Activated CD4-positive, alpha-beta T cell treated with anti-CD3 and anti-CD28 coated beads, Interleukin-2, Interleukin-4, amounts not matched to agents 100 ng/mL and 50 ng/mL, durations not matched to agents 16 hours and 8 hours (primary cell): ENCODE measurements at places on chromosomes 3 and 15.

- no peak for DNase-seq
Observed at GRCh38 chr3:146892041-146892440, 286.9 kb upstream of the PLSCR5 start.

GRCh38 chr15:43998607-43999006 lies 171.8 kb downstream of the WDR76 start:
- DNase-seq: no peak

DNA sequence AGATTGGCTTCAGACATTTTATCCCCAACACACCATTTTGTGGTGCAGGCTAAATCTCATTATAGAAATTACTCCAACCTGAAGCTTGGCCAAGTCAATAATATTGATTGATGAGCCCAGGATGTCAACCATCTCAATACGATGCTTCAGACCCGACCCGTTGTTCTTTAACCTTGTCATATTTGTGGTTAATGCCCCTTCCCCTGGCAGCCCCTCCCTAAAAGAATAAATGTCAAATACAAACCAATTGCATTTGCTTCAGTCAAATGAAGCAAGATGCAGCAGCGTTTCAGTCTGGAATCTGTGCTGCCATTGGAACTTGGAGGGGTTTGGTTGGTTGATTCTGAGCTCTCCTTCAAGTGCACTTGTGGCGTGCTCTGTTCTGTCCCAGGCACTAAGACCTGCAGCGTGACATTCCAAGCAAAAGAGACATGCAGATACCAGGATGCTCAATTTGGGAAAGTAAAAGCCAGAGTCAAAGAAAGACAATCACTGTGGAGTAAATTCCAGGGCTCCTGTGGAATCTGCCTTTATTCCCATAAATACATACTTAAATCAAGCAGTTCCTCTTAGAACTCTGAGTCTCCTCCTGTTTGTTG lies 23.8 kb upstream of the PSMD6 start:
- no peak for DNase-seq

- no peak for DNase-seq
Observed at GRCh38 chr3:114587986-114588385, 294.2 kb downstream of the TIGIT start.

GRCh38 chr15:68010361-68011153 lies 43.6 kb upstream of the PIAS1 start:
- DNase-seq: no peak

GRCh38 chr3:18207226-18207625 lies 217.9 kb downstream of the SATB1 start:
- DNase-seq: peak; percentile 45

- DNase-seq: no peak
Observed at GRCh38 chr3:177724020-177724638, 526.8 kb upstream of the TBL1XR1 start.

DNA sequence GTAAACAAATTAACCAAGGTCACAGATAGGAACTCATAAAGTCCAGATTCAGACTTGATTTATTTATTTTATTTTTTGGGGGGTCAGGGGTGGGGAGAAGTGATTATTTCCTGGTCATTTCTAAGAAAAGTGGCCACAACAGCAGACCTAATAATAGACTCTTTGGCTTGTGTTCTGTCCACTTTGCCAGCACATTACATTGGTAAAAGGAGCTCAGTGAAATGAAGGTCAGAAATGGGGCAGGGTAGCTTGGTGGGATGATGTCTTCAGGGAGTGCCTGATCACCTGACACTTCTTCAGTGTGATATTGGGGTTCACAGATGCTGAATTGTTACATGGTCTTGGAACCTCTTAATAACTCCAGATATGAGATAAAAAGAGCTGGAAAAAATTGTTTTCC lies 10.1 kb downstream of the VPS8 start:
- no peak for DNase-seq

DNA sequence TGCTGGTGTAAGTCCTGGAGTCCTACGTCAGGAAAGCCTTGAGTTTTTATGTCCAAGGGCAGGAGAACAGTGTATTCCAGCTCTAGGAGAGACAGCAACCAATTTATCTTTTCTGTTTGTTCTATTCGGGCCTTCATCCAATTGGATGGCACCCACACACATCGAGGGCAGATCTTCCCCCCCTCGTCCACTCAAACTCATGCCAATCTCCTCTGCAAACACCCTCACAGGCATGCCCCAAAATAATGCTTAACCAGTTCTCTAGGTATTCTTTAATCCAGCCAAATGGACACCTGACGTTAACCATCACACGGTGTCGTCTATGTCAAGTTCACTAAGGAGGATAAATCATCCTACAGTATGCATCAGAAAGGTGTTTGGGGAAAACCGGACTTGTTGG lies 102.5 kb upstream of the TRPM1 start:
- no peak for DNase-seq

DNA sequence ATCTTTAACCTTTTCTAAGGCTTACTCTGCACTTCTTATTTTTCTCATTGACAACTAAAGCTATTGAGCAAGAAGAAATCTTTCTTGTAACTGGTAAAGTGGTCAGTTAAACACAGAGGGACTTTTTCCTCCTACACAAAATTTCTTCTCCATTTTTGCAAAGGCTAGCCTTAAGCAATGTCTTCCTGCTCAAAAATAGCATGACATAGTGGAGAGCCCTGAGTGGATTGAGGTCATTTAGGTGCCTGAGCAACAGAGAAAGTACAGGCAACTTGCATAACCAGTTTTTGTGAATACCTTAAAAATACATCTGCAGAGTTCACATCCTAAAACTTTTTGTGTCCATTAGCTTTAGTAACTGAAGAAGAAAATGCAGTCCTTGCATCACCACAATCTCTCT lies 144.7 kb upstream of the TTC14 start:
- no peak for DNase-seq

DNA sequence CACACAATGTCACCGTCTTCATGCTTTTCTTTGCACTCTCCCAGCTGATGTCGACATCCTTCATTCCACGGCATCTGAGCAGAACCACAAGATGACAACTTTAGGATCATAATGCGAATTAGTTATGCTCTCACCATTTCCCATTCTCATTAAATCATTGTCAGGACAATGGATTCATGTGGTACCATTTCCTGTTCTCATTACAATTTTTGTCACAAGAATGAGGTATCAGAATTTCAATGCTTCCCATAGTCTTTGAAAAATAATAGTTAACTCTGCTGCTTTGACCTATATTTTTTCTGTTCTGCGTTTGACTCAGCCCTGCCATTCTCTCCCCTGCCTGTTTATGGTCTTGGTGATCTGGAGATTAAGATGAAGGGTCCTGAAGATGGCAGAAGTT lies 175.7 kb upstream of the MDFIC2 start:
- DNase-seq: no peak

- no peak for DNase-seq
Observed at GRCh38 chr3:57900786-57901185, 107.4 kb upstream of the FLNB start.

DNA sequence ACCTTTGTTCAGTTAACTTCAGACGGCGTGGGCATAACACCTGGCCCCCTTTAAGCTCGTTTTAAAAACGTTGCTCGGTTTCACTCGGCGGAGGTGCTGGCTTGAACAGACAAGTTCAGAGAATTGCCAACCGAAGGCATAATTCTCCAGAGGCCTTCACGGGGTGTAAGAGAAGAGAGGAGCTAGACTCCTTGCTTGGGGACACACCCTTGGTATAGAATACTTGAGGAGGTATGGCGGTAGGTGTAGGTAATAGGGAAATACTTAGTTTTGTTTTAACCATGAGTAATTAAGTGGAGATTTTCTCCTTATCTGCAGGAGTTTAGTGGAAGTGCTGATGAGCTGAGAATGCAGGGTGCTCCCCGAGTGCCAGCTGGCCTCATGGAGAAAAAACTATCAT lies 921 bp downstream of the FBXL2 start:
- no peak for DNase-seq

DNA sequence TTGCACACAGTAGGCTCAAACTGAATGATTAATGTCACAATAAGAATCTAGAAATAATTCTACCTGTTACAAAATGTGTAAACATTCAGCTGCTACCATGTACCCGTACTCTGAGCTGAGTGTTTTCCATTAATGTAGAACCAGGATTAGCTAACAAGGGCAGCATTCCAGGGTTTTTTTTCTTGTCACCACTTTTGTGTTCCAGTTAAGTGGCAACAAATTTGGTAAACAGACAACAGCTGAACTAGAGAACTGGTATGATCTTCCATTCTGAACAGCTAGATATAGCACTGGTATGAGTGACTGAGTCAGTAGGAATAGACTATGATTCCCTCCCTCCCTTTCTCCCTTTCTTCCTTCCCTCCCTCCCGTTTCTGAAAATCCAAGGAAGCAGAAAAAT lies 229.4 kb downstream of the CD47 start:
- DNase-seq: no peak
